ENCODE measurements at places on chromosomes 1 and 21.

DNA sequence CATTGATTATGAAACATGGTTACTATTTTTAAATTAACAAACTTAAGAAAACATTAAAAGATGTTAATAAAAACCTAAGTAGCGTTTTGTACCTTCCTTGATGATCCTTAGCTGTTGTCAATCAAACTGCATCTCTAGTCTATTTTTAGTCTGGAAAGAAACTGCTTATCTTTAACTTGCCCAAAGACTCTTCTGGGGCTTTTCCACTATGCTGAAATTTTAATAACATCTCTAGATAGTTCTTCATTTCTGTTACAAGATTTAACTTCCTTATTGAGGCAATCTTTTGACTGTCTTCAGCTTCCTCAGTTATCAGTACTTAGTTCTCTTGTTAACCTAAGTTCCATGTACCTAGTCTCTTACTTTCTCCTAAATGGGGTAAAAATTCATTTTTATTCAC, 135.9 kb upstream of the HMCN1 start:
- no peak for DNase-seq

DNA sequence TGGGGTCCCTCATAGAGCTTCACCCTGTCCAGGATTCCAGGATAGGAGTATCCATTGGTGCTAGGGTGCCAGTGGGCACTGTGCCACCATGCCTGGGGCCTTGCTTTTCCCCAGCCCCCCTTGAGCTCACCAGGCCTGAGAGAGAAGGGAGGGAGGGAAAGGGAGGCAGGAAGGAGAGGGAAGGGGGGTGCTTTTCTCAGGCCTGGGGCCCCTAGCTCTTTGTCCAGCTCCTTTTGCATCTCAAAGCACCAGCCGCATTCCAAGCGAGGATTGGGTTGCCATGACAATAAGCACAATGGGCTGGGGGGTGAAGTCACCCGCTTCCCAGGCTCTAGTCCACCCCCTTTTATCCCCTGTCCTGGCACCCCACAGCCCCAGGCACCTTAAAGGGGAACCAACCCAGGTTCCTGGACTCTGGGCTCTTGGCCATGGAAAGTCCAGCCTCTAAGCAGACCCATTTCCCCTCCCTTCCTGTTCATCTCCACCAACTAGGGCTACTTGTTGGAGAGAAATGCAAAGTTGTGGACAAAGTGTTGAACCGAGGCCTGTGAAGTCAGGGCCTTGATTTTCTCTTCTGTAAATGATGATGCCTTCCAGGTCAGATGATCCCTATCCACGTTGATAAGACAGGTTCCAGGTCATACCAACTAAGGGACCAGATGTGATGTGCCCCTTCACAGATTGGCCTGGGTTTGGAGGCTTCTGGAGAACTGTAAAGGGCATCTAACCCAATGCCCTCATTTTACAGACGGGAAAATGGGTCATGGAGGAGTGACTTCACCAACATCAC, 11.4 kb downstream of the THBS3 start:
- no peak for DNase-seq

GRCh38 chr1:228007049-228007800, 427 bp downstream of the WNT3A start:
- no peak for DNase-seq

DNA sequence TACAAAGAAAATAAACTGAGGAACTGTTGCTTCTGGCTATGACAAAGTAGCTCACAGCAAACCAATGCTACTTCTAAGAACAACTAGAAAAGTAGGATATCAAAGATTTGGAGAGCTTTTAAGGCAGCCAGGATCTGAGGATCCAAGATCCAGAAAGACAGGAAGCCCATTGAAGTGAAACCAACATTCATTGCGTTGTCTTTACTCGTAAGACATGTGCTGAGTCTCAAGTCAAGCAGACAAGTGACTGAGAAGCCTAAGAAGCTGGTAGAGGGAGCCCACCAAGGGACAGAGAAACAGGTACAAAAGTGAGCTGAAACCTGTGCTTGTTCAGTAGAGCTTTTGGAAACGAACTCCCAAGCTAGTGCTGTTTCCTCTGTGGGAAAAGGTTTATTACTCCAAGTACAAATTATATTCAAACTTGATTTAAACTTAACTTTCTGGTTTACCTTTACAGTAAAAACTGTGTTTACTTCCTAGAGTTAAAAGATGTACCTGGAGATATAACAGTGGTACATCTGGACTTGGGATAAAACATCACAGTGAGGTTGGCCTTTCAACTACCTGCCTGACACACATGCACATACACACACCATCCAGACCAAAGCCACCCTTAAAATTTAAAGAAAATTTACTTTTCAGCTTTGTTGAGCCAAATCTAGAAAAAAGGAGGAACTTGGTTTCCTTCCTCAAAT, 41.2 kb downstream of the NME7 start:
- no peak for DNase-seq

DNA sequence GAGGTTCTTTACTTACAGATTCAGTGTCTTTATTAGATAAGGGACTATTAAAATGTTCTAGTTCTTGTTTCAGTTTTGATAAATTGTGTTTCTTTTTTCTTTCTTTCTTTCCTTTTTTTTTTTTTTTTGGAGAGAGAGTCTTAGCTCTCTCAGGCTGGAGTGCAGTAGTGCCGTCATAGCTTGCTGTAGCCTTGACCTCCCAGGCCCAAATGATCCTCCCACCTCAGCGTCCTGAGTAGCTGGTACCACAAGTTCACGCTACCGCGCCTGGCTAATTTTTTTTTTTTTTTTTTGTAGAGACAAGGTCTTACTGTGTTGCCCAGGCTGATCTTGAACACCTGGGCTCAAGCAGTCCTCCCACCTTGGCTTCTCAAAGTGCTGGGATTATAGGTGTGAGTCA, 76.6 kb downstream of the TMEM200B start:
- DNase-seq = no peak

DNA sequence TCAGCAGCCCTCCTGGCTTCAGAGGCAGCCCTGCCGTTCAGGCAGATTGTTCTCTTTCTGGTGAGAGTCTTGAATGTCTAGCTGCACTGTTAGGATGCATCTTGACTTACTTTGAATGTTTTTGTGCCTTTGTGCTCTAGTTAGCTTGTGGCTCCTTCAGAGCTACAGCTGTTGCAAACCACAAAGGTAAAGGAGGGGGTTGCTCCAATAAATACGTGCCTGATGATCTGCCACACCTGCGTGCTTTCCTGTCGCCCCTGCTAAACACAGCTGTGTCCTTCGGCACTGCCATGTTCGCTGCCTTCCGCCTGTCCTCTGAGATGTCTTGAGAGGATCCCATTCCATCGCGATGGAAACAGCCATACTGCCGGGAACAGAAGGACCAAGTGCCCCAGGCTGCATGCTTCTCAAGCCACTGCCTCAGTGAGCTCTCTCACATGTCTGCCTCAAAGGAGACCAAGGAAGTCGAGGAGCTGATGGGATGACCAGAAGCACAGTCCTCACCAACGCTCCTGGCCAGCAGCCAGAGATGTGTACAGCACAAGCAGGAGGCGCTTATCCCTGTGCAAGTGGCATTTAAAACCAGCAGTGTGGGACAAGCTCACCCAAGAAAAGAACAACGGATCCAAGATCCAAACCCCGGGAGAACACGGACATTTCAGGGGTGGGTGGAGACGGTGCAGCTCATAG, 12.0 kb upstream of the SMIM12 start:
- DNase-seq = no peak

DNA sequence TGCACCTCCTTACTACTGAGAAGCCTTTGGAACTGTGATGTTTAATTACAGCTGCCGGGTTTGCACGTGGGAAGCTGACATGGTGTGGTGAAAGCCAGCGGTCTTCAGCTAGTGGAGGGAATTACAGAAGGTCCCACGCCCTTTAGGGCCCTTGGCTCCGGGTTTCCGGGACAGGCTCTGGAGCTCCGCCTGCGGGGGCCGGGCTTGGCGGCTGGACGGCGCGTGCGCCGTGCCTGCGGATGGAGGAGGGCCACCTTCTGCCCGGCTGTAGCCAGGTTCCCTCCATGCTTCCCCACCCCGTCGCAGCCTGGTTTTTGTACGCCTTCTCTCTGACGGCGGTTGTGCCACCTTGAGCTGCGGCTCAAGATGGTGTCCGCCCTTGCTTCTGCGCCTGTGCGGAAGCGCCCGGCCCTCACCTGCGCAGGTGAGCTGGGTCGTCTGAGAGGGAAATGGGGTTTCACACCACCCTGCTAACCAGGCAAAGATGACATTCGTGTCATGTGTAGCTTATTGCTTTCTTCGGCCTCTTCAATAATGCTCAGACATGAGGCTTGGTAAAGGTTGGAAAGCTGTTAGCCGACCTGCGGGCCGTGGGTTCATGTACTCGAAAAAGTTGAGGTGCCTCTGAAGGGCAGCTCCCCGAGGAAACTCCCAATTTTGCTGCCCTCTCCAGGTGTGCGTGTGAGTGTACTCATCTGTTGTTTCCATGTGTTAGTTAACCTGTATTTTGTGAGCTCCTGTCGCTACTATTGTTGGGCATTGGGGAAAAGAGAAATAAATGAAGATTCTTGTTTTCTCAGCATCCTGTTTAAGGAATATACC, 36.6 kb upstream of the OPRD1 start:
- DNase-seq = no peak

GRCh38 chr1:40450495-40451237, 390 bp downstream of the ZFP69B start:
- no peak for DNase-seq

DNA sequence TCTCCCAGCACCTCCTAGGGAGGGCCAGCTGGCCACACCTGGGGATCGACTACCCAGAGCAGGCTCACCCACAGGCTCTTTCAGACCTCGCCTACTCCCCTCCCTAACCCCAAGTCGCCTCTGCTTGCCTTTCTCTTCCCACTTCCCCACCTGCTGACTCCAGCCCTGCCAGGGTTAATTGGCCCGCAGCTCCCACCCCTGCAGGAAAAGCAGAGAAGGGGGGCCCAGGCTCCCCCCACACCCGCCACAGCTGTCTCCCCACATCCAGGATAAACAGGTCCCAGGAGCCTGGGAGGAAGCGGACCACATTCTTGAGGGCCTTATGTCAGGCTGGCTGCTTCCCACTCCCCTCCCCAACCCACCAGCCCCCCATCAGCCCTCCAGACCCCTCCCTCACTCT, 45.0 kb downstream of the TAS1R2 start:
- no peak for DNase-seq

DNA sequence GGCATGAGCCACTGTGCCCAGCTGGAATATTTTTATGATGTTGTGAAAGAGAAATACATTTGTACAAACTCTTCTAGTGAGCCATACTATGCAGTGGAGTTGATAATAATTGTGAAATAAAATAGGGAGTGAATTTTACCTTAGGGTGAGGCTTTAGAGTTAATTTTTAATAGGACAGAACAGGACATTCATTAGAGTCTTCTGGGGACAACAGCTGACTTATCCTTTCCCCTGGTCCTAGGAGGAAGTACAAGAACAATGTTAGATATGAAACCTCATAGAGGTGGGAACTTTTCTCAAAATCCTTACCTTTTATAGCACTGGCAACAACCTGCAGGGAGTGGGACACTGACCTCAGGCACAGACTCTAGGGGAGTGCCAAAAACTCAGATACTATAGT, 21.9 kb downstream of the HAO2 start:
- DNase-seq = no peak

GRCh38 chr1:64542118-64542517, 72.2 kb downstream of the CACHD1 start:
- DNase-seq = no peak

DNA sequence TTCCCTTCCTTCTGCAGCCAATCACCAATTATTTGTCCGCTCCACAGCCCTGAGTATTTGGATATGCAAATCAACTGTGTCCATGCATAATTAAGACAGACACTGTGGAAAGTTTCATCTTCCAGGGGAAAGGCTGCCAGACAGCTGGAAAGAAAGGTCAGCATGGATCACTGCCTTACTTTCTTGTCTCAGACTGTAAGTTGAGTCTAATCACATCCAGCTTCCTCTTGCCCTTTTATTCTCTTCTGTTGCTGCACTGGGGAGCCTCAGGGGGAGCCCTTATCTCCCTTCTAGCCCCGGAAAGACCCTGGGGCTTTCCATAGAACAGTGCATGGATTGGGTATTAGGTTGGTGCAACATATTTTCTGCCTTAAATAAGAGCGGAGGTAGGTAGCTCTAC, 182.9 kb downstream of the OMA1 start:
- no peak for DNase-seq

DNA sequence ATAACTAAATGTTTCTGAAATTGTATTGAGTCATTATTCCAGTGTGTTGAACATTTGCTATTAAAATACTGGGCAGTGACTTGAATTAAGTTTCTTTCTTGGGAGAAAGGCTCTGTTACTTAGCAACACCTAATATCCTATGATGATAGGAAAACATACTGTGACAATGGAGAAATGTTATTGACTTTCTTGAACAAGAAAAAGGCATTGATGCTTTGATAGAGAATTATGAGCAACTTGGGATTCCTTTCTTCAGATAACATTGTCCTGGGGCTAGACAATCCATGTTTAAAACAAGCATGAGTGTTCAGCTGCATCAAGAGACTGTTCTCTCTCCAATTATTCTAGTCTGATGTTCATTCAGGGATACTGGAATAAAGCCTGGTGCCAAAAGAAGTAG, 215.9 kb upstream of the L1TD1 start:
- DNase-seq = no peak

DNA sequence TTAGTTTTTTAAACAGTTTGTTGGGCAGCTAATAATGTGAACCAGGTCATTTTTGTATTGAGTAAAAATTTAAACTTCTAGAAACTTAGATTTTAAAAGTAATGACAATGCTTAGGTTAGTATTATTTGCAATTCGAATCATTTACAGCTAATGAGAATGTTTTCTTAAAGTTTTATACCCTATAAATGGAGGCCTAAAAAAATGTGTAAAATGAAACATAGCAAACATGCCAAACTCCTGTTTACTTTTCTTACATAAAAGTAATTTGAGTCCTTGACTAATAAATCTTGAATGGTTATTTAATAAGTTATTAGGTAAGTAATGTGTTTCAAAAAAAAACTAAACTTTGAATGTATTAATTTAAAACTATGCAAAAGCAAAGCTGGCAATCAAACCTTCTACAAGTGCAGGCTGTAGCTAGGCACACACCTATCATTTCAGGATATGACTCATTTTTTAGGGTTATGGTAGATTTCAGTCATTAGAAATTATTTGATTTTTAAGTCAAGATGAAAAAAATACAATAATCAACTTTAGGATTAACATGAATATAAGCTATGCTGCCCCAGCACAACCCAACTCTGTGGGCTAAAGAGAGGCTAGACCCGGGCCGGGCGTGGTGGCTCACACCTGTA, 41.5 kb downstream of the CLSTN1 start:
- DNase-seq = no peak

GRCh38 chr1:25616987-25617624, 515 bp downstream of the MAN1C1 start:
- no peak for DNase-seq

DNA sequence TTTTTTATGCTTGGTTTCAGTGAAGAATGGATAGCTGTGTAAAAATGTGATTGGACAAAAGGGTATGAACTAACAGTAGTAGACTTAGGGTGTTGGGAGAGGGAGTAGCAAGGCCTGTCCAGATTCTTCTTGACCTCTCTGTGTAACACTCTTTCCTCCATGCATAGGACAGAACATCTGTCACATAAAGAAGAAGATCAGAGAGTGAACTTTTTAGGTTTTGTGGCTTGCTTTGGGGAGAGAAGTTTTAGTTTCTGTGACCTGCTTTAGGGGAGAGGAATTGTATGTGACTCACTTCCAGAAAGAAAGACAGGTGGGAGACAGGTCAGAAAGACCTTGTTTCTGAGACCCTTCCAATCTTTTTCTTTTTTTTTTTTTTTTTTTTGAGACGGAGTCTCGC, 27.3 kb upstream of the LRRC52 start:
- DNase-seq = no peak
